Stimulated activated naive CD8-positive, alpha-beta T cell treated with anti-CD3 and anti-CD28 coated beads, Interleukin-15, amount 100 ng/mL, for 72 hours (primary cell): ENCODE measurements at places on chromosomes 3 and 15.

GRCh38 chr3:123351501-123351900 lies 97.4 kb downstream of the ADCY5 start:
- no peak for DNase-seq

DNA sequence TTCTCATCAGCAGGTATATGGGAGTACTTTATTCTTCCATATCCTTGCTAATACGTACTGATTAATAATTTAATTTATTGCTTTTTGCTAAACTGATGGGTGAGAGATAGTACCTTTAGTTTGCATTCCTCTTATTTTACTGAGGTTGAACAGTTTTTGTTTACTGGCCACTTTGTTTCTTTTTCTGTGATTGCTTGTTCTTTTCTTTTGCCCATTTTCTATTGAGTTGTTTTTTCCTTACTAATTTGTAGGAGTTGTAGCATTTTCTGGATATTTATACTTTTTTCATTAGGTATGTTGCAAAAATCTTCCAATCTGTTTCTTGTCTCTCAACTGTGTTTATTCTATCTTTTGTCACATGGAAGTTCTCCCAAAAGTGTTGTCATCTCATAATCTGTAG lies 4.8 kb downstream of the PDCD6IP start:
- no peak for DNase-seq

DNA sequence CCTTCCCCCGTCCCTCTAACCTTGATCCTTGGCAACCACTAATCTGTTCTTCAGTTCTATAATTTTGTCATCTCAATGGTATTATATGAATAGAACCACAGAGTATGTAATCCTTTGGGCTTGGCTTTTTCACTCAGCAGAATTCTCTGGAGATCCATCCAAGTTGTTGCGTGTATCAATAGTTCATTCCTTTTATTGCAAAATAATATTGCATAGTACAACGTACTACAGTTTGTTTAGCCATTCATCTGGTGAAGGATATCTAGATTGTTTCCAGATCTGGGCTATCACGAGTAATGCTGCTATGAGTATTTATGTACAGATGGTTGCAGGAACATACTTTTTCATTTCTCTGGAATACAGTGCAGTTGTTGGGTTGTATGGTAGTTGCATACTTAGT lies 76.2 kb downstream of the PLXNA1 start:
- DNase-seq, result no peak

GRCh38 chr3:70779296-70779695 lies 466.9 kb upstream of the MDFIC2 start:
- DNase-seq, result no peak

GRCh38 chr3:168517249-168518071 lies 421.7 kb upstream of the GOLIM4 start:
- no peak for DNase-seq

DNA sequence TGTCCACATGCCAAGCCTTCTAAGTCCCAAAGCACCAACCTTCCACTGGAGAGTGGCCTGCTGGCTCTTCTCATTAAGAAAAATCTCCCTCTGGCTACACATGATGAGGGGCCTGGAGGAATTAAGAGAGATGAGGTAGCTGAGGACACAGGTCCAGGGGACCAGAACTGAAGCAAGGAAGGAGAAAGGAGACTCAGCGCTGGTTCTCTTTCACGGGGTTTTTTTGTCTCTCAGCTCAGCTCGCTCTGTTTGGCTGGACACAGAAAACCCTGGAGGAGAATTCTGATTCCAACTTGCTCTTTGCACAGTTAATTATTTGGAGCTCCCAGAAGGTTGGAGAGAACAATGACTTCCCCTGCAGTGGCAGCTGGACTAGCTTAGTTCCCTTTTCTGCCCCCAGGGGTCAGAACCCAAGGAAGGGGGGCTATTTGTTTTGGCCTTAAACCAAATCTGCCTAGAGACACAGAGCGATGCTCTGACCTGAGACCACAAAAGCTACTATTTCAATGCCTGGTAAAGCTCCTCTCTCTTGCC lies 507.6 kb downstream of the FHIT start:
- DNase-seq, result no peak

DNA sequence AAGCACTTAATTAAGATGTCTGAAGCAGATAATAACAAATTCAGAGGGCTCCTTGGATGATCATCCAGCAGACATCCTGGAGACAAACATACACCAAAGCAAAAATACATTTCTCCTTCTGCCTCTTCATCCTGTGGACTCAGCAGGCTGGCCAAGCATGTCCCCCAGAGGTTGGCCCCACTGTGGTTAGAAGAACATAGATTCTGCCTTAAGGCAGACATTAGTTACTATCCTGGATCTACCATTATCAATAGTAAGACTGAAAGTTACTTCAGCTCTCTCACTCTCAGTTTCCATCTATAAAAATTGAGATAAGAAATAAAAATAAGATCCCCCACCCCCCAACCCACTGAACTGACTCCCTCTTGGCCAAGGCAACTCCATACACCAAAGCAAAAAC lies 28.6 kb upstream of the TGFBR2 start:
- no peak for DNase-seq

DNA sequence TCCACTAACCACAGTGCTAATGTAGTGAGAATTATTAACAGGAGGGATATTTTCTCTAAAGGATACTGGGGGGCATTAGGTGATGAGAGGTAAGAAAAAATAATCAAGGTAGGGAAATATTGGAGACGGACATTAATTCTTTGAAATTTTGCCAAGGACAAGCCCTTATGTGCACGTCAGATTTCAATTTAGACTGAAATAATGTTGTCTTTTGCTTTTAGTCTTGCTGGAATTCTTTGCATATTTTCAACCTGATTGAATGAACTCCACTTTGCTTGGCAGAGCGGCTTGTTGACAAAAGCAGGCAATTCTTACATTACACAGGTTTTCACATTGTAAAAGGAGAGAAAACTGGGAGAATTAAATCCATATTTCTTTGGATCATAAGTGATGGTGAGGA lies 25.0 kb upstream of the C3orf52 start:
- DNase-seq, result no peak

- no peak for DNase-seq
Observed at GRCh38 chr3:60001369-60001768, 951.5 kb upstream of the CFAP20DC start.

DNA sequence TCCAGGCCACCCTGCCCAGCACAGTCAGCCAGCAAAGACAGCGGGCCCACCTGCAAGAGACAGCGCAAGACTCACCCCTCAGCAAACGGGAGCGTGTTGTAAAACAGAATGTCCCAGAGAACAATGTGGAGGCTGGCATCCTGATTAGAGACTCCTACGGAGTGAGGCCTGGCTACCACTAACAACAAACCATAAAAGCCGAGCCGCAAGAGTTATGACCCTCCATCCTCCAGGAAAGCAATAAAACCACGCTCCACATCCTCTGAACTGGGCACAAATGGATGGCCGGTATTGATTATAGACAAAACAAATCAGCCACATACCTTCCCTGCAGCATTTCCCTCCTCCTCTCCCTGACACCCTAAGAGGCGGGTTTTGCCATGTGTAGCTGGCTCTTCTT lies 75.8 kb upstream of the LIPC start:
- DNase-seq, result no peak

DNA sequence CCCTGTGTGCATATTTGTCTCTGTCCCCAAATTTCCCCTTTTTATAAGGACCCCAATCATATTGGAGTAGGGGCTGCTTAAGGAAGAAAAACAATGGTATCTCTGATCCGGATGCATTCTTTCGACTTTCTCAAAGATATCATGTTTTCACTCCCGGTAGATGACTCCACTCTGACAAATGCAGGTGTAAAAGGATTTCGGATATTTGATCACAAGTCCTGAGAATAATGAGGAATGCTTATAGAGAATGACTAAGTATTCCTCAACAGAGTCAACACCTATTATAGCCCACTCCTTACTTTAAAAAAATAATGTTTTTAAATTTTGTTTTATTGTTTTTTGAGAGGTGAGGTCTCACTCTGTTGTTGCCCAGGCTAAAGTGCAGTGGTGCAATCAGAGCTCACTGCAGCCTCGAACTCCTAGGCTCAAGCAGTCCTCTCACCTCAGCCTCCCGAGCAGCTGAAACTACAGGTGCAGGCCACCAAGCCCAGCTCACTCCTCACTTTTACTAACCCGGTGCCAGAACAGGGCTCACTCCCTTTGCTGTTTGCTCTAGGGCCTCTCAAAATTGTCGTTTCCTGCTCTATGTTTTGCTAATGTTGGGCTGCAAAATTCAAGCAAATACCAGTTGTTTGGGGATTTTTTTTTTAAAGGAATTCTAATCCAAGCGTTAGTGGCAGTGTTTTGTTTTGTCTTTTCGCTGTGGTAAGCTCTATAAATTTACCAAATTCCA lies 24.6 kb downstream of the COL8A1 start:
- no peak for DNase-seq

DNA sequence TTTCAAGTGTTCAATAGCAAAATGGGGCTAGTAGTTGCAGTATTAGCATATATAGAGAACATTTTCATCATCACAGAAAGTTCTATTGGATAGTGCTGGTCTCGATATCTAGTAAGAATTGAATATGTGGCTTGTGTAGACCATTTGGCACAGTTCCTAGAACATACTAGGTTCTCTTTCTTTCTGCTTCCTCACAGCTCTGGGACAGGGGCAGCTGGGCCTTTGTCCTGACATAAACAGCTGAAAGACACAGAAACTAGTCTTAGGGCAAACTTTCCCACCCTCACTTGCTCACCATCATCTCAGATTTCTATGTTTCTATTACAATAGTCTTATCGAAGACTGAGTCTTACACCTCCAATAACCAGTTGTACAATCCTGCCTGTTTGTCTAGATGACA lies 63.7 kb upstream of the DLG1 start:
- DNase-seq, result no peak

GRCh38 chr15:53739651-53740050 lies 19.8 kb downstream of the WDR72 start:
- DNase-seq, result no peak

DNA sequence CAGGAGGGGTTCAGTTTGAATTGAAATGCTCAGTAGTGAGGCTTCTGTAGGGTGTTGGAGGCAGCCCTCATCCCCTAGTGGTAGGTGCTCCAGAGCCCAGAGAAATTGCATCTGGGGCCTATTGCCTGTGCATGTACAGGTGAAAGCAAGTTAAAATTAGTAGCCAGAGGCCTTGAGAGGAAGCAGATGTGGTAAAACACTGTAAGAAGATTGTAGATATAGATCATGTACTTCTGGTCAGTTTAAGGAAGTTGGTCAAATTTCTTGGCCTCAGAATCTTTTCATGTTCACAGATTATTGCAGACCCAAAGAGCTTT lies 34.6 kb downstream of the IGSF10 start:
- DNase-seq, result no peak

DNA sequence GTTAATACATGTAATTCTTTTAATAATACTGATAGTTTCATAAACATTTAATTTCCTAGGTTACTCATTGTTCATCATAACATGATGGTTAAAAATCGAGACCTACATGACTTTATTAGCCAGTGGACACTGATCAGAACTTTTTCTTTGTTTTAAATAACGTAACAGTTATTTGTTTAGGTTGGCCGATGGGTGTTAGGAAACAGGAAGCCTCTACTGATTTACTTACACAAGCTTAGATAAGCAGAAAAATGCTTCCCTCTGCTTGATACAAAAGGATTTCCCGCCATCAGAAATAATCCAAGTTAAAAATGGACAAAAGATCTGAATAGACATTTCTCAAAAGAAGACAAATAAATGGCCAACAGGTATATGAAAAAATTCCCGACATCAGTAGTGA lies 16.6 kb upstream of the APH1B start:
- DNase-seq, result no peak

GRCh38 chr3:71425491-71426071 lies 157.9 kb downstream of the FOXP1 start:
- peak; percentile 66 for DNase-seq

- DNase-seq, result no peak
Observed at GRCh38 chr15:61034678-61035291, 194.3 kb downstream of the RORA start.

DNA sequence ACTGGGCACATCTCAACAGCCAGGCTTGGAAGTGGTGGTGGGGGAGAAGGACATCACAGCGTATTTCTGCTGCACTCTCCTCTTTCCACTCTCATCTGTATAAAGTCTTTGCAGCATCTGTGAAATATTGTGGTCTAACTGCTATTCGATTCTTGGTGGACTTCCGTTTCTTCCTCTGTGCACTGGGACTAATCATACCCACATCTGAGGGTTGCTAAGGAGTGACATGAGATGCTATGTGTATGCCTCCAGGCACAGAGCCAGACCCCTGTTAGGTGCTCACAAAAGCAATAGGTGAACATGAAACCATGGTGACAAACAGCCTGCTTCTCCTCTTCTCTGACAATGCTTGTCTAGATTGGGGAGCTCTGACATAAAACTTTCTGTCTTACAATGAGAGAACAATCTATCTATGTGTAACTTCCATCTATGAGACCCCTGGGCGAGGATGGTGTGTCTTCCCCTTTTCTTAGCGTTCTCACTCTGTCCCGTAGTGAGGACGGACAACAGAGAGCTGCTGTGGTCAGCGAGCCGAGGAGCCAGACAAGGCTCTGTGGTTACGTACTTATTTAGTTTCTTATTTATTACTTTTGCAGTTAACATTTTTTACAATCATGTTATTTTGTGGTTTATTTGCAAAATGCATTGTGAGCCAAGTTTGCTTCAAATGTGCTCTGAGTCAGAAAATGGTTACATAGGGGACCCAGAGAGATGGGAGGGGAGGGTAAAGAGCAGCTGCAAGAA lies 196.7 kb upstream of the TPRG1 start:
- DNase-seq, result peak; percentile 54
